ENCODE measurements at places on chromosomes 7 and 10.

DNA sequence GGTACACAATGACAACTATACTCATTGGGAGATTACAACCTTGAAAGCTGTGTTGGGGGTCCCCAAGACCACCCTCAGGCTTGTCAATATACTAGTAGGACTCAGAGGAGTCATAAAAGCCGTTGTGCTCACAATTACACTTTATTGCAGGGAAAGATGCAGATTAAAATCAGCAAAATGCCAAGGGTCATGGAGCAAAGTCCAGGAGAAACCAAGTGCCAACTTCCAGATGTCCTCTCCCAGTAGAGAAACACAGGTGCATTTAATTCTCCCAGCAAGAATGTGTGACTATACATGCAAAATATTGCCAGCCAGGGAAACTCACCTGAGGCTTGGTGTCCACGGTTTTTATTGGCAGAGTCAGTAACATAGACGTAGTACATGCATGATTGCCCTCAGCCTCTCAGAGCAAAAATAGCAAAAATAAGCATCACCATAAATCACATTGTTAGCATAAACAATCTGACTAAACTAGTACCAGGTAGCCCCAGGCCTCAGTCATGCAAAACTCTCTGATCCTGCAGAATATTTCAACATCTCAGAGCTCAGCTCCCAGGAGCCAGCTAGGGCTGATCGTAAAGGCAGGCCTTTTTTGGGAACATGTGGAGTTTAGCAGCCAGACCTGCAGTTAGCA lies 50.7 kb downstream of the VIM start:
- no peak for DNase-seq

DNA sequence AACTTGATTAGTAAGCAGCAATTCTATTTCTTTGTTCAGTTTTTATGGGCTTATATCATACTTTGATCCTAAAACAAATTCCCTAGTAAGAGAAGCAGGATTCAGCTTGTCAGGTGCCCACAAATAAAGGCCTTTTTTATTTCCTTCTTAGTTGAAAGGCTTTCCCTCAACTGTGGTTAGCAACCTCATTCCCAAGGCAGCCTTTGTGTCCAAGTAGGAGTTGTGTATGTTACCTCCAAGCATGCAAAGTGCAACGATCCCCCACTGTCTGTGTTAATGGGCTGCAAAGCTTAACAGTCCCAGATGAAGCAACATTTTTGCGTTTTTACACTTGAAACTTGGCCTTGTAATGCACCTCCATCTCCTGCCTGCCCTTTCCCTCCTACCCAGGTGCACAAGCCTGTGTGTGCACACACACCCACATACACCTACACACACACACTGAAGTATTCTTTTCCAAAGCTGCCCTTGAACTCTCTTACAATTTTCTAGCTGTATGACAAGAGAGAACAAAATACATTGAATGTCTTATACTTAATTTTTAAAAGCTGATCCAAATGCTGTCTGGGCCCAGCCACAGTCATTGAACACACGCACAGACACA lies 278.2 kb downstream of the SNX13 start:
- DNase-seq = no peak

DNA sequence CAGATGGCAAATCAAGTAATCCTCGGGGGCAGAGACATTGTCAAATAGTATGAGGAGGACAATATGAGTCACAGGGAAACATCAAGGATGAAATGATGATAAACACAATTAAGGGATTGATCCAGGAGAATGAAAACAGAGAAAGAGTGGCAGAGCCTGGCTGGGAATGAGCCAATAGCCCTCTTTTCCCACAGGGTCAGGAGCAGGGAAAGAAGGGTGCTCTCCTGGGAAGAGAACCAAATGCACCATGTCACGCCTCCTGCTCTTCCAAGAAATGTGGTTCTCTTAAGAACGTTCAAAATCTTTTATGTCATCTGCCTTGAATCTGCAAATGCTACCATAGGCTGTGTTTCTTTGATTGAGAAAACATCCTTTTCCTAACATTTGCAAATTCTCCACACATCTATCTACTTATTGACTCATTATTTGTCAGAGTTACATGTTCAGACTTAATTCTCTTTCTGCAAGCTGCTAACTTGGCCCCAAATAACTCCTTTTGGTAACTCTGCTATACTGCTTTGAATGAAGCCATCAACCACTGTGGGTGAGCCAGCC lies 50.6 kb downstream of the HIPK2 start:
- no peak for DNase-seq

DNA sequence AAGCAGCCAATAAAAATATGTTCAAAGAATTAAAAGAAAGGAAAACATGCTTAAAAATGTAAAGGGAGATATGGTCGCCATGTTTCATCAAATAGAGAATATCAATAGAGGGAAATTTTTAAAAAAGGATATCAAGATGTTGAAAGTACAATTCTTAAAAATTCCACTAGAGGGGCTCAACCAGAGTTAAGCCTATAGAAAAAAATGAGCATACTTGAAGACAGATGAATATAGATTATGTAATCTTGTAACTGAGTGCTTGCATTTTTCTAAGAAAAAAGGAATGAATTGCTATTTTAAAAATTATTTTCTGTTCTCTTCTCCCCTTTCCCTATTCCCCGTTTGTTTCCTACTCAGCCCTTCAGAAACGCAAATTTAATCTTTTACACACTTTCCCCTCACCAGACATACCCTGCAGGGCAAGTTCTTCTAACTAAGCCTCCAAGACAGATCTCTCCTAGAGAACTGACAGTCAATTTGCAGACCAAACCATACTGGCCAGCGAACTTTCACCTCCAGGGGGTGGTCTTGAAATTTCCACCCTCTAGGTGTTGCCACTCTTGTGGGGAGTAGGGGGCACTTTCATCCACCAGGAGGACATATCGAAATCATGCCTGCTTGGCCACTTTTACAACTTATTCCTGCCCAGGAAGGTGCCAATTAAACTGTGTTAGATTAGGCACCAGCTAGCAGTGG lies 67.7 kb downstream of the NSUN6 start:
- no peak for DNase-seq

- DNase-seq = no peak
Measured at GRCh38 chr7:77631820-77632219, 64.4 kb upstream of the RSBN1L start.

DNA sequence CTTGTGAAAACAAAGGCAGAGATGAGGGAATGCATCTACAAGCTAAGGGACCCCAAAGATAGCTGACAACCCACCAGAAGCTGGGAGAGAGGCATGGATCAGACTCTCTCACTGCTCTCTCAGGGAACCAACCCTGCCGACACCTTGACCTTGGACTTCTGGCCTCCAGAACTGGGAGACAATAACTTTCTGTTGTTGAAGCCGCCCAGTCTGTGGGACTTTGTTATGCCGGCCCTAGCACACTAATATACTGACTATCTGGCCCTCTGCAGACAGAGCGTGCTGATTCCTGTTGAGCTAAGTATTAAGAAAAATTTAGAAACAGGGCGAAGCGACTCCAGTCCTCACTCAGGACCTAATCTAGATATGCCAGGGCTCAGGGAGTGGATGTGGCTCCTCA lies 144.3 kb upstream of the TCF7L2 start:
- DNase-seq = no peak

DNA sequence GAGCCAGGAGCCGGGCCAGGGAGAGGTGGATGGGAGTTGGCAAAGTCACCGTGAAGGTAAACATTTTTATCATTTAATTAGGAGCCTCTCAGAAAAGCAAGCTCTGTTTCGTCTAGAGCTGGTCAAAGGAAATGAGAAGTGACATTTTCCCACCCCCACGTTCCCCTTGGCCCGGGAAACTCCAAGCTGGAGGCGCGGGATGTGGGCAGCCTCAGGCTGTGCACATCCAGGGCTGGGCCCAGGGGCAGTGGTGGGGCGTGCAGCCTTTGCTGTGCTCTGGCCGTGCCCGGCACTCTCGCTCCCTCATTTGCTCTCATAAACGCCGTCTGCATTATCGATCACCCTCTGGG lies 135.6 kb upstream of the RET start:
- no peak for DNase-seq

GRCh38 chr10:48494073-48494472 lies 110.8 kb downstream of the ARHGAP22 start:
- DNase-seq = no peak

- no peak for DNase-seq
Measured at GRCh38 chr10:52744057-52744805, 28.4 kb downstream of the MBL2 start.

GRCh38 chr10:9814285-9814864 lies 1203.3 kb upstream of the CELF2 start:
- no peak for DNase-seq

GRCh38 chr7:82247814-82248433 lies 195.7 kb downstream of the CACNA2D1 start:
- DNase-seq = no peak

- no peak for DNase-seq
Measured at GRCh38 chr7:84629216-84629615, 434.6 kb upstream of the SEMA3A start.

DNA sequence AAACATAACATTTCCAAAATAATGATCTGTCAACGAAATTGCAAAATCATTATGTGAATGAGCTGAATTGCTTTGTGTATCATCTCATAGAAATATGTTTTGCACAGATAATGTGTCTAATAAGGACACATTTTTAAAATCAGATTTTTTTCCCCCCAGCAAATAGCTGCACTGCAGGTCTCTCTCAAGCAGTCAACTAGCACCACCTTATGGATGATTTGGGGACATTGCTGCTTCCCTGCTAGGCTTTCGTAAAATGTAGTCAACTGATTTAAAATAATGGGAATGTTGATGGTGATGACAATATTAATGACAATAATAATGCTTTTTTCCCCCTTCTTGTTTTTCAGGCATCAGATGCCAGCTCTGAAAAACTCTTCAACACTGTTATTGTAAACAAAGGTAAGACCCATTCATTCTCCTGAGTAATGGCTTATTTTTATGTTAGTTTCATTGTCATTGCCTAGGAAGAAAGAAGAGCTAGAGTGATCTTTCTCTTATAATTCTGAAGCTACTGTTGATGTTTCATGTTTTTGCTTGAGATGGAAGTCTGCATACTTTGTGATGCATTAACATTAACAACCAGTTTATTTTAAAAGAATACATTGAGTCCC lies 433.6 kb upstream of the GALNT17 start:
- DNase-seq = no peak

DNA sequence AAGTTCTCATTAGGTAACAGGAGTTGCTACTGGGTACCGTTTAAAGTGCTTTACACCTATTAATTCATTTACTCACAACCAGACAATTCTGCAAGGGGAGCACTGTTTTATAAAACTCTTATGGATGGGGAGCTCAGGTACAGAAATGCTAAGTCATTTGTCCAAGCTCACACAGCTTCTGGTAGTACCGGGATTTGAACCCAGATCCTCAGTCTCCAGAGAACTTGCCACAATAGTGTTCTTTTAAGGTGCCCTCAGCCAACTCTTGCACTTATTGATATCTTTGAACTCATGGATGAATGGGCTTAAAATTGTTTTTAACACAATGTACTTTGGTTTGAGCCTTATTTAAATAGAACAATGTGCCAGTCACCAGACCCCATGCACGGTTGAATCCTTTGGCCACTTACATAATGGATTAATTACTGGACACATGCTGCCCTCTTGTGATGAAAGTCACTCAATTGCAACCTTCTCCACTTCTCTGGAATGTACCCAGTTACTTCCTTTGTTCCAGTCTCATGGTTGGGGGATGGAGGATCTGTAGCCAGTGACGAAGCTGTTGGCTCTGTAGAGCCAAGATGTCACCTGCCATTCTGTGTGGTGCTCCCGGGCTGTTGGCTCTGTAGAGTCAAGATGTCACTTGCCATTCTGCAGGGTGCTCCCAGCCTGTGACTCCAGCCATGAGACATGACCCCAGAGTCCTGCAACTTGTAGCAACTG lies 65.6 kb downstream of the NOD1 start:
- no peak for DNase-seq

DNA sequence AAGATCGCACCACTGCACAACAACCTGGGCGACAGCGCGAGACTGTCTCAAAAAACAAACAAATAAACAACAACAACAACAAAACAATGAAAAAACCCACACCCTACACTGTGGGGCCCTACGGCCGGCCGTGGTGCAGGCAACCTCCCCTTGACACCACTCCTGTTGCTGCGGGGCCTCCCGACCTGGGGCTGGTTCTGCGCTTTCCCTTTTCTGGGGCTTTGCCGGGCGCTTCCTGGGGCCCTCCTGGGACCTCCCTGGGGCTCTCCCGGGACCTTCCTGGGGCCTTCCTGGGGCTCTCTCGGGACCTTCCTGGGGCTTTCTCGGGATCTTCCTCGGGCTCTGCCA lies 46.6 kb downstream of the INSIG1 start:
- no peak for DNase-seq

- no peak for DNase-seq
Measured at GRCh38 chr10:27699776-27700175, 45.8 kb downstream of the MKX start.

- DNase-seq = no peak
Measured at GRCh38 chr10:112758961-112759360, 191.1 kb upstream of the TCF7L2 start.

GRCh38 chr10:116237970-116238369 lies 35.0 kb downstream of the GFRA1 start:
- no peak for DNase-seq

DNA sequence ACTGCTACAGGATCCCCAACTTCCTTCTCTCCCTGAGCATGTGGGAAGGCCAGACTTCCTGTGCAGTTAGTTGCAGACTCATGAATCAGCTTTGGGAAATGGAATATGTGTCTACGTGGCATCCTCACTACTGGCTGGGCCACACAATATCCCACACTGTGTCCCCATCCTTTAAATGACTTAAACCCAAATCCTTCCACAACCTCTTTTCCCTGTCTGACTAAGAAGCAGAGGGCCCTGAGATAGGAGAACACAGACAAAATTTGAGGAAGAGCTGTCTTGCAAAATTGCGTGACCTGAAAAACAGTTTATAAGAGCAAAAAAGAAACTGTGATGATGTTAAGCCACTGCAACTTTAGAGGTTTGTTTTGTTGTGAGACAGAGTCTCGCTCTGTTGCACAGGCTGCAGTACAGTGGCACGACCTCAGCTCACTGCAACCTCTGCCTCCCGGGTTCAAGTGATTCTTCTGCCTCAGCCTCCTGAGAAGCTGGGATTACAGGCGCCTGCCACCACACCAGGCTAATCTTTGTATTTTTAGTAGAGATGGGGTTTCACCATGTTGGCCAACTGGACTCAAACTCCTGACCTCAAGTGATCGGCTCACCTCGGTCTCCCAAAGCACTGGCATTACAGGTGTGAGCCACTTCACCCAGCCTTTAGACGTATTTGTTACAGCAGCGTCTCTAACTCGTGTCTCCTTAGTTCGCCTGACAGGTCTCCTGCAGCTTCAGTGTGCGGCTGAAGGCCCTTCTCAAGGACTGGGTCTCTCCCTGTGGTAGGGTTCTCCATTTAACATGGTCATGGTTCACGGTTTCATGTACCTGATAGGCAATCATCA lies 46.9 kb upstream of the SFMBT2 start:
- DNase-seq = no peak

DNA sequence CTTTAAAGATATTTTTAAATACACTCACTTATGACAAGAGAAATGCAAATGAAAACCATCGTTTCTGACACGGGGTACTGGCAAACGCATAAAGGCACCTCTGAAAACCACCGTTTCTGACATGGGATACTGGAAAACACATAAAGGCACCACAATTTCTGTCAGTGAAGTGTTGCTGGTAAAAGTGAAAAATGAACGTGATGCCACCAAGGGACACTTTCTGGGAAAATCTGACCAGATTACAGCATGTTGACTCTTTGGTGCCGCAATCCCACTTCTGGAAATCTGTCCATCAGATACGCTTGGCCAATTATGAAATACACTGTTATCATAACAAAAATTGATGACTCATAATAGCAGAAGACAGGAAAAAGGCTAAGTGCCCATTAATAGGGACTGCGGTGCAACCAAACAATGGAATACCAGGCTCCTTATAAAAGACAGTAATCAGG lies 131.7 kb downstream of the ZMYND11 start:
- no peak for DNase-seq
